ENCODE measurements at places on chromosomes 2 and 18.

DNA sequence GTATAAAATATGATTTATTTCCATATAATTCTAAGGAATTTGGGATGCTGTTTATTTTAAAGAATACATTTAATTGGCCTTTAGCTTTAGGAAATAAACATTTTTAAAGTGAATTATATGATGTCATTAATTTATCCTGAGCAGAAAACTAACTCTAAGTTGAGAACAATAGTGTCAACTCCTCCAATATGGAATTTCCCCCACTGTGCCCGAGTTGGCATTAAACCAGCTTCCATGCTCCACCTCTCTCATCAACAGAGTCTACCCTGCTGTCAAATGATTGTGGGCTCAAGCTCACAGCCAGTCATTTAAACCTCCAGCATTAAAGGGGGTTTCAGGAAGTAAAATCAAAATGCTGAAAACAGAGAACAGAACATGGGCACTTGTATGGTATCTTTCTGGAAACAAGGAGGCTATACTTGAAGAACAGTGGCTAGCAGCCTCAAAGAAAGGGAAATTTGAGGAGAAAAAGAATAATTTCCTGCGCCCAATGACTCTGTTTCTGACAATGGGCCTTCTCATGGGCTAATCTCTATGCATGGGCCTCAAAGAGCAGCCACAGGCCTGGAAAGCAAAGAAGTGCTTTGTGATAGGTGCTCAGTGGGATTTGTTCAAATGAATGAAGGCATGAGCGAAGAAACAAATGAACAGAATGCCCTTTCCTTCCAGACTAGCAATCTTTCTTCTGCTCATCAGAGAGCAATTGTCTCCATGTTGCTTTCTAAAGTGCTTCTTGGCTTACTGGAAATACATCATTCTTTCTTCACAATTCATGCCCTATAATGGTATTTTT is 252.8 kb downstream of the MTX2 start:
- DNase-seq = no peak

GRCh38 chr2:79320871-79321270 is 161.3 kb upstream of the REG3A start:
- DNase-seq = no peak

- DNase-seq = no peak
These were observed 1.0 kb upstream of the FAHD2A start for GRCh38 chr2:95401480-95401879.

GRCh38 chr2:188089901-188090300 is 201.8 kb upstream of the GULP1 start:
- no peak for DNase-seq

GRCh38 chr2:58448065-58448507 is 207.0 kb upstream of the FANCL start:
- DNase-seq = peak; percentile 37

GRCh38 chr18:4017480-4017879 is 437.6 kb downstream of the DLGAP1 start:
- DNase-seq = no peak

GRCh38 chr2:231714639-231715498 is 6.5 kb downstream of the PTMA start:
- peak; percentile 38 for DNase-seq

- no peak for DNase-seq
These were observed 94.7 kb downstream of the FARSB start for GRCh38 chr2:222561151-222561550.

DNA sequence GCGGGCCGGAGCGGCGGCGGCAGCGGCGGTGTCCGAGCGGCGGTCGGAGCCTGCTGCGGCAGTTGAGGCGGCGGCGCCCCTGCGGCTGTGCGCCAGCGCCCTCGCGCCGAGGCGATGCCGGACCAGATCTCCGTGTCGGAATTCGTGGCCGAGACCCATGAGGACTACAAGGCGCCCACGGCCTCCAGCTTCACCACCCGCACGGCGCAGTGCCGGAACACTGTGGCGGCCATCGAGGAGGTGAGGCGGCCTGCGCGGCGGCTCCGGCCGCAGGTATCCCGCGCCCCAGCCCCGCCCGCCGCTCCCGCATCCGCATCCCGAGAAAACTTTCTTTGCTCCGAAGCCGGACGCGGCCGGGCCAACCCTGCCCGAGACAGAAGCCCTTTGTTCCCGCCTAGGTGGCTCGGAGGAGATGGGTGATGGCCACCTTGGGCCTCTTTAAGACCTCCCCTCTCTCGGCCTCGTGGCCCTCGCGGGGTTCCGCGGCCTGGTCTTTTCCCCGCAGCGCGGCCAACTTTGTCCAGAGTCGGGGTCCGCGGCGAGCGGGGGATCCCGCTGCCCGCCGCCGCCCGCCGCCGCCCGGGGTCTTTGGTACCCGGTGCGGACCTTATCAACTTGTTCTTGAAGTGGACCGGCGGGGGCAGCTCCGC is 504 bp downstream of the ASAP2 start:
- DNase-seq = no peak

DNA sequence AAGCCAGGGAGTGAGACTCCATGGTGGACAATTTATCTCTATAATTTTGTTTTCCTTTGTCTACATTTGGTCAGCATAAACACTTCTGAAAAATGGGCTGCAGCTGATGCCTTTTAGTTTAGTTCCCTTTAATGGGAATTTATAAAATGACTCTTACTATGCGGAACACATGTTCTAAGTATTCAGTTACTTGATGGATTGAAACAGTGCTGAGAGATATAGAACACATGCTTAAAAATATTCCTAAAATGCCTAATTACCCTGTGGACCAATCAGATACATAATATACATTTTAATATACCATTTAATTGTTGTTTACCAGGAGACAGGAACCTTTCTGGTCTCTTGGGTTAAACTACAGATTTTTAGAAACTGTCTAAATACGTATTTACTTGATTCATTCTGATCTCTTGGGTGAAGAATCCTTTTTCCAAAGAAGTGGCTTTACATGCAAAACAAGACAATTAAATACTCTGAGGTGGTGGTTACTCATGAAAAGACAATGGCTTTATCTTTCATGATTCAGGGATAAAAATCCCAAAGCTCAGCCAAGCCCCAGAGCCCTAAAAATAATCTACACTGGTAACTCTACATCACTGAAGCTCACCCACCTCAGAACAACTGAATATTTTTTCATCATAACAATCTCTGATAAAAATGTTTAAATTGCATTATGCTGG is 128.1 kb upstream of the SERTAD2 start:
- no peak for DNase-seq

GRCh38 chr2:61016392-61017002 is 1.0 kb upstream of the PEX13 start:
- DNase-seq = no peak

DNA sequence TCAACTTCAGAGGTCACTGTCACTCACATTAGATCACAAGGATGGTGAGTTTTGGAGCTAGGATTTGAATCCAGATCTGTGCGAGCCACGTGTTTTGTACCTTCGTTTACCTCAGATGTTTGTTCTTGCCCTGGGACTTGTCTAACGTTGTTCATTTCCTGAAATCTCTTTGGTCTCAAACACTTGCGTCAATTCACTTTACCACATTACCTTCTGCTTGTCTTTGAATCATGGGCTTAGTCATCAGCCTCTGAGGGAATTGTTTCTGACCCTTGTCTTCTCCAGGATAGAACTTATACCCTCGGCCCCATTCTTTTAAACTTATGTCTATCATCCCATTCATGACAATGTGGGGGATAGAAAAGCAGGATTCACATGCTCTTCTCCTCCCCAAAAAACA is 282.7 kb downstream of the DCDC2C start:
- DNase-seq = no peak

DNA sequence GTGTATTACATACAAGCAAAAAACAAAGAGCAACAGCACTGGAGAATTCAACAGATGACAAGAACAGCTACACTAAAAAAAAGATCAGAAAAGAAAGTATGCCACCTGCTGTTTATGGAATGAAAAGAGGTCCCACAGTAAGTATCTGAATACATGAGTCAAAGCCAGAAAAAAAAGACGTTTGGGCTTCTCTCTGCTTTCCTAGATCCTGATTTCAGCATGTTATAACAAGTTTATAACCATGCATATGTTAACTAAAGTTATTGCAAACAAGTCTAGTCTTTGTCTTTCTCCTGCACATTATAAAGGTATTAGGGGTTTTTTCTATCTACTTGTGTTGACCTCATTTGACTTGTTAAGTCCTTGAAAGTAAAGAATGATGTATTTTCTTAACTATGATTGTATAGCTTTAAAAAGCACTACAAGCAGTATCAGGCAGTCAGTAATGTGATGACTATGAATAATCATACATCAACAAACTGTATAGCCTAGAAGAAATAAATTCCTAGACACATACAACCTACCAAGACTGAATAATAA is 108.5 kb upstream of the COL5A2 start:
- peak; percentile 51 for DNase-seq

GRCh38 chr2:144324446-144325045 is 195.4 kb downstream of the ZEB2 start:
- DNase-seq = no peak

DNA sequence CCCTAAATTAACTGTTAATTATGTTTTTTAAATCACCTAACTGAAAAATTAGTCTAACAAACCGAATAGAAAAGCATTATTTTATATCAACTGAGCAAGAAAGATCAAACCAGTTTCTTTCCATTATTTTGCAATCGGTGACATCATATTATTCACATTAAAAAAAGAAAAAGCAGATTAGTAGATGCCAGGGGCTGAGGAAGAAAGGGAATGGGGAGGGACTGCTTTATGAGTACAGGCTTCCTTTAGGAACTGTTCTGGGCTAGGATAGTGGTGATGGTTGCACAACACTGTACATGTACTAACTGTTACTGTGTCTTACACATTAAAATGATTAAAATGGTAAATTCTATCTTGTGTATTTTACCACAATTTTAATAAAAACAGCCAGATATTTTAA is 59.3 kb downstream of the COBLL1 start:
- DNase-seq = no peak

DNA sequence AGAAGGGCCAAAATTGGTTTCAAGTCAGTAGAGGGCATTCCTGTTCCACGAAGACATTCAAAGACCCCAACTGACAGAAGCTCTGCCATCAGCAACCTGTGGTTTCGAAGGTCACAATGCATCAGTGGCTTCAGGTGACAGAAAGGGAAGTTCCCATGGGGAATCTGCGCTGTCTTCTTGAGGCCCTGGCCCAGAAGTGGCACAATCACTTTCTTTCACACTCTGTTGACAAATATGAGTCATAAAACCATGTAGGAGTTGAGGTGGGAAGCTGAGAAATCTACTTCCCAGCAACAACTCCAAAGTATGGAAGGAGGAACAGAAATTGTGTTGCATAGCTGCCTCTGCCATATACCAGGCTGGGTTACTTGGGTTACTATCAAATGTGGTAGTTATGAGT is 621.1 kb upstream of the FANCL start:
- no peak for DNase-seq

DNA sequence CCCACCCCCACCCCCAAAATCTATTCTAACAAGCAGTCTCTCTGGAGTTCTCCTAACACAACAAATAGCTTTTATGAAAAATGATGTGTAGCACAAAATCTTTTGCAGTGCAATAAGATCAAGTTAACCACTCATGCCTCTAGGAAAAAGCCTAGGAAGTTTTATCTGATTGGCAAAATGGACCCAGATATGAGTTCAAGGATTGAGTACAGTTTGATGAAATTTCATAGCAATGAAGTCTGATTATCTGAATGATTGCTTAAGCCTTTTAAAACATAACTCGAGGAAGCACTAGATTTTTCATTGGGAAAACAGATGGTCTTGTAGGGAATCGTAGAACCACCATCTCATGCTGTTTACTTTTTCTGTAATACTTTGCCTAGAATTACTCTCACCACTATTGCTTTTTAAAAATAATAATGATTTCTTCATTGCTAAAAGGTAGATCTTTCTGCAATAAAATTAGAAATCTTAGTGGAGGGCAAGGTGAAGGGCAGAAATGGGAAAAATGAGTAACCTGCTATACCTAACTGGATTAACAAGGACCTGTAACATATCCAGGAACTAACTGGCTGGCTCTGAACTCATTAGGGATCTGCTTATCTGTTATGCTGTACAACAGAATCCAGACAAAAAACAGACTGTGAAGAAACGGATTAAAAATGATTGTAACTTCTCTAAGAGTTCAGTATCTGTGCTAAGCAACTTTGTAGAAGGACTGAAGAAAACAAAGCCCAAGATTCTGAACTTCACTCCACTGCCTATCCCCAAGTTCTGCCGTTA is 73.7 kb upstream of the ETAA1 start:
- no peak for DNase-seq

Data from amniotic stem cell (primary cell).